ENCODE measurements at places on chromosomes 7 and 10. TPM values are rescaled to one million over a fixed set of nuclear protein-coding genes. Genes with fewer than 3 reads are reported as not detected.

ZNF736 gene
- 0.07 TPM for total RNA-seq

ST8SIA6 gene
- total RNA-seq = 0.12 TPM

DENND2A gene
- total RNA-seq = 0.76 TPM

ACSM6 gene
- not detected for total RNA-seq

ACTR3C gene
- total RNA-seq = not detected

TFR2 gene
- 2.2 TPM for total RNA-seq

CABCOCO1 gene
- total RNA-seq = 0.79 TPM

MYPN gene
- total RNA-seq = 2.8 TPM

PRSS37 gene
- total RNA-seq = not detected

FZD8 gene
- total RNA-seq = 4.9 TPM

CPVL gene
- 0.37 TPM for total RNA-seq

TMEM72 gene
- not detected for total RNA-seq

PRRT4 gene
- 0.26 TPM for total RNA-seq

WDFY4 gene
- total RNA-seq = not detected

LIPK gene
- not detected for total RNA-seq

POM121C gene
- total RNA-seq = 37.7 TPM

CYP2C19 gene
- not detected for total RNA-seq

OR2A5 gene
- not detected for total RNA-seq

LLCFC1 gene
- not detected for total RNA-seq

EIF4EBP2 gene
- total RNA-seq = 17.3 TPM

CALN1 gene
- total RNA-seq = not detected

OR2A1 gene
- not detected for total RNA-seq

PDE6C gene
- not detected for total RNA-seq

SLC26A4 gene
- 0.10 TPM for total RNA-seq

CYP2W1 gene
- total RNA-seq = not detected

SPRN gene
- 0.54 TPM for total RNA-seq

VAX1 gene
- 1.3 TPM for total RNA-seq

PUS7 gene
- 26.8 TPM for total RNA-seq

SFRP4 gene
- 3.0 TPM for total RNA-seq

CELF2 gene
- total RNA-seq = not detected

HTRA1 gene
- 52.0 TPM for total RNA-seq

MBLAC1 gene
- total RNA-seq = 3.0 TPM

DOCK1 gene
- total RNA-seq = 18.8 TPM

PIK3AP1 gene
- total RNA-seq = 0.55 TPM

HMX2 gene
- 0.10 TPM for total RNA-seq

EGR2 gene
- 0.21 TPM for total RNA-seq

NRG3 gene
- not detected for total RNA-seq

TAS2R5 gene
- total RNA-seq = 0.37 TPM

SGPL1 gene
- total RNA-seq = 41.0 TPM

TMEM196 gene
- total RNA-seq = not detected
